Activated T-cell treated with anti-CD3 and anti-CD28 coated beads for 1 hour (primary cell): ENCODE measurements at places on chromosomes 2 and 18.

GRCh38 chr2:6446938-6447608, 418.6 kb downstream of the CMPK2 start:
- DNase-seq: no peak

DNA sequence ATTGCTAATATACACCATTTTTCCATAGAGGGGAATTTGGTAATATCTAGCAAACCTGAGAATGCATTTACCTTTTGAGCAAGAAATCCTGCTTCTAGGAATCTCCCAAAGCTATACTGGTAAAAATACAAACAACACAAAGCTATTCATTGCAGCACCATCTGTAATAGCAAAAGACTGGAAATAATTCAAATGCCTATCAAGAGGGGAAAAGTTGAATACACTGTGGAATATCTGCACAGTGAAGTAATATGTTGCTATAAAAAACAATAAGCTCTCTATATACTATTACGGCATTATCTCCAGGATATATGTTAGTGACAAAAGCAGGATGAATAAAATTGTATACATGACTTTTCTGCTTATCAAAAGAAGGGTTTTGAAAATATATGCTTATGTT, 112.3 kb upstream of the CHAC2 start:
- no peak for DNase-seq

DNA sequence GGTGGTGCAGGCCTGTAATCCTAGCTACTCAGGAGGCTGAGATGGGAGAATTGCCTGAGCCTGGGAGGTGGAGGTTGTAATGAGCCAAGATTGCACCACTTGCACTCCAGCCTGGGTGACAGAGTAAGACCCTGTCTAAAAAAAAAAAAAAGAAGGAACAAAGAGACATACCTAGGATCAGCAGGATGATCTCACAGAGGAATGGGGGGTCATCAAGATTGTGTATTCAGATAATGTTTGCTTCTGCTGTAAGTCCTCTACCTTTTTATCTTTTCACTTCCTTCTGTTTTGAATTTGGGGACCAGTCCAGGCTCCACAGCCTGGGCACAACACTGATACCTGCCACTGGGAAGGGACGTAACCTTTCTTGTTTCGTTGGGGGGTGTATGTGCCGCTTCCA, 53.2 kb downstream of the MAP4K4 start:
- DNase-seq: no peak

GRCh38 chr2:46945671-46946070, 30.1 kb upstream of the MCFD2 start:
- no peak for DNase-seq

DNA sequence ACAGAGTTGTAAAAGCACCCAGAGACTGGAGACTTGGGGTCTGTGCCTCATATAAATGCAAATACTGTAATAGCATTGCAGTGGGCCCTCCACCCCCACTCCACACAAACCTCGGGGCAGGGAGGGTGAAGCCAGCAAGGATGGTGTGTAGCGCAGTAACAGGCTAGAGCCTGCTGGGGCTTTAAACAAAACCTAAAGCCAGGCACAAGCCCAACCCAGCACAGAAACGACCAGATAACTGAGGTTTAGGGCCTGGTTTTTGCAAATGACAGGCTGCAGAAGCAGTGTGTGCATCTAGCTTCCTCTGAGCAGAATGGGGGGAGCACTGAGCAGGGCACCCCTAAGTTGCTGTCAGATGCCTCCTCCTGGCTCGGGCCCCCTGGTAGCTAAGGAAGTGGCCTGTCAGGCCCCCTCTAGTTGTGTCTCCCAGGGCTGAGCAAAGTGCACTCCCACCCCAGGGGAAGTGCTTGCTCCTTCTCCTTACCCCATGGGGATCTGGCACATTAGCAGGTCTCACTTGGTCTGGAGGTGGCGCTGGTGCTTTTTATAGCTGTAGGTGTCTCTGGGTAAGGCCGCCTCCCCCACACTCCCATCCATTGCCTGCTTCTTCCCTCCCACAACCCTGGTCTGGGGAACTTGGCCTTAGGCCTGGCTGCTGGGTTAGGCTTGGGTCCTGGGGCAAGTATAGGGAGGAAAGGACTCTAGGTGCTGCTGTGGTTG, 135.1 kb downstream of the CELF4 start:
- no peak for DNase-seq

- DNase-seq: no peak
Measured at GRCh38 chr18:44464398-44465180, 216.1 kb upstream of the SETBP1 start.

GRCh38 chr2:60836491-60836890, 44.9 kb upstream of the REL start:
- no peak for DNase-seq

- no peak for DNase-seq
Measured at GRCh38 chr2:86218124-86218523, 18.9 kb downstream of the MRPL35 start.

DNA sequence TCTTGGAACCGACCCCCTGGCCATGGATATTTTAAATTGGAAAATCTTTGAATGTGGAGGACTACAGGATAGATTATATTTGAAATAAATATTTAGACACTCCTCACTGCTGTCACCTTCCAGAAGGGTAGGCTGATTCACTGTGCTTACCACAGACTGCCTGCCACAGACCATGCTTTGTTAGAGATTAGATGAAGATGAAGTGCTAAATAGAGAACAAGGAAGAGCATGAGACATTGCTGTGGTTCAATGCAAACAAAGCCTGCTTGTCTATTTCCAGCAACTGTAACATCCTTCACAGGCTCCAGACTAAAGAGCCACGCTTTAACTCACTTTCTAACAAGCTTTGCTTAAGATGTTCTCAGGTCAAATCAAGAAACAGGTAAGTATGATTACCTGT, 81.0 kb upstream of the TMEM17 start:
- DNase-seq: no peak

DNA sequence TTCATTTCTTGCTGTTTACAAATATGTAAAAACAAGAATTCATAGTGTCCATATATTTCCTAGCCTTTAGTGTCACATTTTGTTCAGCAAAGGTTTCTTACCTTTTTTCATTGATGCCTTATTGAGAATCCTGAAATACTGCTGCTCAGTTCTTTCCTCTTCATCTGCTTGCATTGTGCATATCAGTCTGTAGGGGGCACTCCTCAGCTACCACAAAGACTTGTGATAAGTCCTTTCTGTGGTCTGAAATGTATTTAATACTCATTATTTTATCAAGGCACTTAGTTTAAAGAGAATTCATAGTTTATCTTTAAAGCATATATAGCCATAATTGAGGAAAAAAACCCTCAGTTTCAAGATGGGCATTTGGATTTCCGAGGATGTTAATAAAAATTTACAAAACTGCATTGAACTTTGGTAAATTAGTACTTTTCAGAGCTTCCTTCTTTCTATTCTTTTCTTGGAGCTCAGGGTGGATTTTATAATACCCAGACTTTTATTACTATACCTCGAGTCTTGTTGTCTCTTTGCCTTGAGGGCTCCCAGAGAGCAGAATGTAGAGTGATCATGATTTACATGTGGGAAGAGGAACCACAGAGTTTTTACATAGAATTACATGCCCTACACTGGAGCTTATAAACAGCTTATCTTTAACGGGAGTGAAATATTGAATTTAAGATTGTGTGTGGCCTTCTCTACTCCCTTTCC, 570.1 kb downstream of the PLCL1 start:
- no peak for DNase-seq

DNA sequence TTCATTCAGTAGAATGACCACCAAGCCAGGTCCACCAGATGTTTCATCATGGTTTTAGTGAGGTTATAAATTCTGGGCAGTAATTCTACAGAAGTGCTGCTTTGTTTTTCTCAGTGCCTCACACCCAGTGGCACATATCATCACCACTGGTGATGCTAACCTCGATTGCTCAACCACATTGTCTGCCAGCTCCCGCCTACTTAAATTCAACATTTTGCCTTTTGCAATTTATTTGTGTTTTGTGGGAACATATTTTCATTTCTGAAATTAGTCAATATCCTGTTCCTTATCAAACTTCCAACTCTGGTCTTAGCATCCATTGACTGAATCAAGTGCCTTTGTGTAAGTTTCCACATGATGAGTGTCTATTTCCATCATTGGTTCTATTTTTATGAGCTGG, 62.3 kb upstream of the TMEM178A start:
- DNase-seq: no peak

GRCh38 chr2:16613539-16614011, 52.1 kb downstream of the CYRIA start:
- DNase-seq: no peak

GRCh38 chr18:48824231-48824970, 126.4 kb downstream of the SMAD7 start:
- DNase-seq: no peak

GRCh38 chr2:47077442-47078117, 77.5 kb downstream of the STPG4 start:
- DNase-seq: no peak

DNA sequence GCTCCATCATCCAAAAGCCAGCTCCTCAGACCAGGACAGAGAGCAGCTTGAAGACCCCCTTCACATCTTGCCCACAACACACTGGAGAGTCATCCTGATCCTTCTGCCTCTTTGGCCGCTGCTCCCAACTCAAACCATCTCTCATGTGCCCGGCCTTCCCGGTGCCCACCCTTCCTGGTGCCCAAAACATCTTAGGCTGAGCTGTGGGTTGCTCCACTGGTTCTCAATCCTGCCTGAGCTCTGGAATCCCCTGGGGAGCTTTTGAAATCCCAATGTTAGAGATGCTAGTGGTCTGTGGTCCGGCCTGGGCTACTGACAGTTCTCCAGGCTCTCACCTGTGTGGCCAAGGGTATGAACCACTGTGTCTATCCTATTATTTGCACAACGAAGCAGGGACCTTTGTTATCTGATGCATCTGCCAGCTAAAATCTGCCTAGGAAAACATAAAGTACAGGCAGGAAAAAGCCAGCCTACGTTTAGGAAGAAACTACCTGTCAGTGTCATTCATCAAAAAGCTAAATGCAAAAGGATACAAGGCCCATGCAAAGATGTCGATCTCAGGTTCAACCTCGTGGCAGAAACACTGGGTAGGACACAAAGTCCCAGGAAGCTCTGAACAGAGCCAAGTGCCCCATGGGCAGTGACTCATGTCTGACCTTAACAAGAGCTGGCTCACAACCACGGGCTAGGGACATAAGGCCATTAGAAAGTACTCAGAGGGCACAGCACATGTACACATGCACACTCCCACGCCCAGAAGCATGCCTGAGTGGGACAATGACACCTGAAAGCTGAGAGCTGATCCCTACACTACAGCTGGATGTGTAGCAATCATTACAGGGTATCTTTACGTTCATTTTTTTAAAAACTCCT, 30.8 kb downstream of the TBC1D8 start:
- no peak for DNase-seq

GRCh38 chr2:187709065-187709464, 154.8 kb upstream of the TFPI start:
- no peak for DNase-seq

DNA sequence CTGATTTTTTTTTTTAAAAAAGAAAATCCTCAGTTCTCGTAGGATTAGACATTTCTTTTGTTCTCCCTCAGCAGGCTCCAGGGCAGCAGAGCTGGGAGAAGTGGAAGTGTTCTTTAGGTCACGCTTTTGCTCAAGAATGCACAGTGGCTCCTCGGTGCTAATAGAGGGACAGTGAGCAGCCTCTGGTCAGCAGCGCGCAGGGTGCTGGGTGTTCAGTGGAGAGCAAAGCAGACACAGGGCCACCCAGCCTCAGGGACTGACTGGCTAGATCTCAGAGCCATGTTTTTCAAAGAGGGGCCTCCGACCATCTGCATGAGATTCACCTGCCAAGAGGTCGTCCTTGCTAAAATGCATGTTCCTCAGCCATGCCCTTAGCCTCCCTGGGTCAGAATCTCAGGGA, 218.8 kb downstream of the HAUS1 start:
- no peak for DNase-seq

- DNase-seq: no peak
Measured at GRCh38 chr2:139067072-139067471, 286.9 kb upstream of the NXPH2 start.

DNA sequence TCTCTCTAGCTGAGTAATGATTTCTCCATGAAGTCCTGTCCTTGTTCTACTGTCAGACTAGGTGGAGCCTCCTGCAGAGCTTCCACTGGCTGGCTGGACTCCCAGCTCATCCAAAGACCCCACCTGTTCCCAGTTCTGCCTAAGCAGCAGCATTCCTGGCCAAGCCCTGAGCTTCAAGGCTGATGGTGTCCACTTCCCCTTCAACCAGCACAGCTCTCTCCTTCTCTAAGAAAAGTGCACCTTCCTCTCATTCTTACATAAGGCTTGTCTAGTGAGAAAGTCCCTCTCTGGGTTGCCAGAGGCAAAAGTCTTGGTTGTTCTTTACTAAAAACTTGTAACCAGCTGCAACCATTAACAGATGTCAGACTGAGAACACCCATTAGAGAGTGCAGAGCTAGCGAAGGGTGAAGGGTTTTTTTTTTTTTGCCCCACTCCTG, 58.9 kb downstream of the CXCR4 start:
- no peak for DNase-seq

- DNase-seq: no peak
Measured at GRCh38 chr2:216904974-216905373, 45.1 kb upstream of the TNP1 start.

GRCh38 chr2:8536686-8537561, 144.9 kb upstream of the ID2 start:
- DNase-seq: no peak

- no peak for DNase-seq
Measured at GRCh38 chr2:75705921-75706320, 4.8 kb downstream of the GCFC2 start.

DNA sequence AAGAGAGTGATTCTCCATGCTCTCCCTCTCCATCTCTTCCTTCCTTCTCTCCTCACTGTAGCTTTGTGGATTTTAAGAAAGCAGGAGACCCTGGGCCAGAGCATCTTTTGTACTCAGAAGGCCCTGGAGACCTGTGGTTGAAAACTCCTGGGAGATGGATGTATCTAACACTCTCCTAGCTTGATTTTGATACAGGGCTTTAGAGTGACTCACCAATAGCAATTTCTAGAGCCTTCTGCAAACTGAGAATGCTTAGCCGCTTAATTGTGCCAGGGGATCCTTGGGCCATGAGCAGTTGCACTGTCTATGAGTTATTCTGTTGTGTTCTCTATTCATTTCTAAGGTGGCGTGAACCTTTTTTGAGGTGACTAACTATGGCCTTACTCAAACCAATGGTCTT, 17.7 kb downstream of the HOXD1 start:
- no peak for DNase-seq

DNA sequence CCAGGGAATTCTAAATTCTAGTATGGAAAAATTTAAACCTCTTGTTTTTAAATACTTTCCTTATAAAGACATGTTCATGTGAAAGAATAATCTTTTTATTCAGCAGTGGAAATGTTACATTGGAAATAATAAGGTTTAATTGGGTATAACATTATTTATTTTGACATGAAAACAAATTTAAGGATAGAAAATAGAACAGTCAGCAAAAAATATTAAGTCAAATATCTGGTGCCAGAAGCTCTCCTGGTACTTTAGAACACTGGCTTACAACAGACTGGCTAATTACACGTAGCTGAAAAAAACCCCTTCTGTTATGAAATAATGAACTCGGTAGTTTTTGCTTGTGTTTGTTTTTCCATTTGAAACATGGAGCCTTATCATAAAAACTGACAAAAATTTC, 447.9 kb downstream of the DSEL start:
- no peak for DNase-seq

DNA sequence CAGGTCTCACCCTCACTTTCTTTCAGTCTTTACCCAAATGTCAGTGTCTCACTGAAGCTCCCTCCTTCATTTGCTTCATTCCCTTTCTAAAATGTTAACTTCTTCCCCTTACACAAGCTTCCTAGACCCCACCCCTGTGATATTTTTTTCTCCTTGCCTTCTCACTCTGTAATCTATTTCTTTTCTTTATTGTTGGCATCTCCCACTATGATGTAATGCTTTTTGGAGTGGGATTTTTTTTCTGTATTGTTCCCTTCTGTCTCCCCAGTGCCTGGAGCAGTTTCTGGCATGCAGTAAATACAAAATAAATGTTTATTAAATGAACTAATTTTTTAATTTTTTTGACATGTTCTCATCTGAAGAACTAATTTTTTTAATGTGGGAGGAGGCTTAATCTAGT, 55.9 kb upstream of the MAP3K20 start:
- no peak for DNase-seq
